Esophagus muscularis mucosa (tissue), 4 donors: ENCODE measurements at places on chromosomes 2 and 18. TPM values are rescaled to one million over a fixed set of nuclear protein-coding genes. Genes with fewer than 3 reads are reported as not detected.

DNA sequence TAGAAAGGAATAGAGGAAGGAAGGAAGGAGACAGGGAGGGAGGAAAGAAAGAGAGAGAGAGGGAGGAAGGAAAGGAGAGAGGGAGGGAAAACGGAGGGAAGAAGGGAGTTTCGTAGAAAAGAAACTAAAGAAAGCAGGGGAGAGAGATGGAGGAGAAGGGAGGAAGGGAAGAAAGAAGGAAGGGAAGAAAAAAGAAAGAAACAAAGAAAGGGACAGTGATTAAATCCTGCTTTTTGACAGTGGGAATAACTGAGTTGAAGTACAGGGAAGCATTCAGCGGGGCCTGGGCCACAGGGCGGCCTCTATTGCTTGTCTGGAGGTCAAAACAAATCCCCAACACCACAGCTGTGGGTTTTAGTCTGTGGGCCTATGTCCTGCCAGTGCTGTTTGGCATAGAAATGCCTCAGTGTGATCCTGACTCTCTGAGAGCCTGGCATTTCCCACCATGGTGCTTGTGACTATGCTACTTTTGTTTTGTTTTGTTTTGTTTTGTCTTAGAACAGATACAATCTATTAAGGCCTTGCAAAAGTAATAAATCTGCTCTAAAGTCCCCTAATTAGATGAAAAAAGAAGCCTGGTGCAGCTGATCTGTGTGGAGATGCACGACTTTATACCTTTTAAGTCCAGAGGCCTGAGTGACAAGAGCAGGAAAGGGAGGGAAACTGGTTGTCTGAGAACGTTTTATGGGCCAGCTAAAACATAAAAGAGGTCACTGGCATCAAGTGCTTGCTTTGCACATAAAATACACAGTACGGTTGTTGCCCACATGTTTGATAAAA, 40.0 kb downstream of the IL1RL2 start:
- DNase-seq = peak; percentile 17

GRCh38 chr18:6509832-6510231, 95.1 kb upstream of the L3MBTL4 start:
- DNase-seq = no peak

DNA sequence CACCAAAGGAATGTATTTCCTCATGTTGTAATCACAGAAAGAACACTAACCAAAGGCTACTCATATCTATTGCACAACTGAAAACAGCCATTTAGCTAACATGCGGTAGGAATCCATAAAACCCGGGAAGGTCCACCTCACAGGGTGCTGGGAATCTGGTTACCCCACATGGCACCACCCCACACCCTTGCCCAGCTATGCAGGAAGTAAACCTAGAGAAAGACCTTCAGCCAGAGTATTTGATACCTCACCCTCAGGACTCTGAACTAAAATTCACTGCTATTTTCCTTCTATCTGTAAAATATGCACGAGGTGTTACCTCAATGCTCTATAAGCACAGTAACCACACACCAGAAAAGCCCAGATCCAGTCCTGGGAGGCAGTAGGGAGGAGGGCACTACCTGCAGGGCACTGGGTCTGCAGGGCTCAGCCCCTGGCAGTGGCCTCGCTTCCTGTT, 45.8 kb downstream of the PTPN2 start:
- no peak for DNase-seq

- DNase-seq = peak; percentile 90
These were observed 16.1 kb upstream of the GNAL start for GRCh38 chr18:11672846-11673454.

- no peak for DNase-seq
These were observed 59.5 kb upstream of the PPM1B start for GRCh38 chr2:44109166-44109565.

DNA sequence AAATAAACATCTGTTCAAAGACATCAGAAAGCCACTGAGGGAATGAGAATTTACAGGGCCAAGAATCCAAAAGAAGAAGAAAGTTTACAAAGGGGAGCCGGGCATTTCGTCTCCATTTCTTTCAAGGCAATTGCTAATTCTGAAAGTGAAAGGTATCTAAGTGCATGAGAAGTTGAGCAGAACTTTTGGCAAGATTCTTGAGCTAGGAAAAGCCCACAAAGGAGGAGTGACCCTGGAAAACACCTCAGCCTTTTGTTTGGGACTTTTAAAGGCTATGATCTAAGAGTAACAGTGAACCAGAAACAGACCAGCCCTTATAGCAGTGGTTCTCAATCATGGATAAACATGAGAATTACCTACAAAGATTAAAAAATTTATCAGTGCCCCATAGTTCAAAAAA, 87.4 kb downstream of the MDH1 start:
- DNase-seq = no peak

GRCh38 chr2:30936977-30937376, 129.7 kb upstream of the CAPN13 start:
- no peak for DNase-seq

GRCh38 chr2:48984922-48985321, 169.4 kb downstream of the FSHR start:
- no peak for DNase-seq

DNA sequence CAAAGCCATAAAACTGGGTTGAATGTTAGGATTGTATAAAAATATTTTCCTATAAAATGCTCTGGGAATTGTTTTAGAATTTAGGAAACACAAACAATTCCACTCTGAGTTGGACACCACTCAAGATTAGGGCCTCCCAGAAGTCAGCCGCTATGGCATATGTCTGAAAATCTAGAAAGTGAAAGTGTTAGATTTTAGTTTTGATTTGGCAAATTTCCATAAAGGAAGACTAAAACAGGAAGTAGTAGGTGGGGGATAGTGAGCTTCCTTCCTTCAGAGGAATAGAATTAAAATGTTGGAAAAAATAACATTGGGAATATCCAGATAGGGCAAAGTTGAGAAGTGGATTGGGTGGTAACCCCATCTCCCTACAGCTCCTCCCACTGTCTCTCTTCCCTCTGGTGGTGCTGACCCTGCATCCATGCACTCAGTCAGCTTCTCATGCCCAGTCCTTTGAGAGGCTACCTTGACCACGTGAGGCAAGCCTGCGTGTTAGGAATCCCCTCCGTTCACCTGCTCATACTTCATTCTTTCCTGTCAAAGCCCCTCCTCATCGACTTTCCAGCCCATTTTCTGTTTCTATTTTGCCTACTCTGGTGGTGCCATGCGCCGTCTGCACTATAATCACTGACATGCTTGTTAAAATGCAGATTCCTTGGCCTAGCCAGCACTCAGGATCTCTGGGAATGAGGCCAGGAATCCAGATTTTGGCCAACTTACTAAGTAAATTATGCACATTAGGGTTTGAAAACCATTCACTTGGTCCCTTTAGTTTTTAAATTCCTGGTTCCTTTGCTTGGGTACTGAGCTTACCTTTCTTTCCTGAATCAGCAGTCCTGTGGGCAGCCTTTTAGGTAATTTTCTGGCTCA, 83.5 kb downstream of the POLE4 start:
- peak; percentile 29 for DNase-seq

GRCh38 chr2:29113027-29113686, 2.1 kb upstream of the CLIP4 start:
- DNase-seq = no peak

The ACSL3 gene
- total RNA-seq = 51.2 TPM

The GTF2A1L gene
- 22.8 TPM for total RNA-seq

The B3GNT2 gene
- 11.6 TPM for total RNA-seq

The HNMT gene
- total RNA-seq = 23.4 TPM

The ERBB4 gene
- 0.17 TPM for total RNA-seq

The VWC2L gene
- total RNA-seq = 0.11 TPM
